ENCODE measurements at places on chromosomes 5 and 9.

DNA sequence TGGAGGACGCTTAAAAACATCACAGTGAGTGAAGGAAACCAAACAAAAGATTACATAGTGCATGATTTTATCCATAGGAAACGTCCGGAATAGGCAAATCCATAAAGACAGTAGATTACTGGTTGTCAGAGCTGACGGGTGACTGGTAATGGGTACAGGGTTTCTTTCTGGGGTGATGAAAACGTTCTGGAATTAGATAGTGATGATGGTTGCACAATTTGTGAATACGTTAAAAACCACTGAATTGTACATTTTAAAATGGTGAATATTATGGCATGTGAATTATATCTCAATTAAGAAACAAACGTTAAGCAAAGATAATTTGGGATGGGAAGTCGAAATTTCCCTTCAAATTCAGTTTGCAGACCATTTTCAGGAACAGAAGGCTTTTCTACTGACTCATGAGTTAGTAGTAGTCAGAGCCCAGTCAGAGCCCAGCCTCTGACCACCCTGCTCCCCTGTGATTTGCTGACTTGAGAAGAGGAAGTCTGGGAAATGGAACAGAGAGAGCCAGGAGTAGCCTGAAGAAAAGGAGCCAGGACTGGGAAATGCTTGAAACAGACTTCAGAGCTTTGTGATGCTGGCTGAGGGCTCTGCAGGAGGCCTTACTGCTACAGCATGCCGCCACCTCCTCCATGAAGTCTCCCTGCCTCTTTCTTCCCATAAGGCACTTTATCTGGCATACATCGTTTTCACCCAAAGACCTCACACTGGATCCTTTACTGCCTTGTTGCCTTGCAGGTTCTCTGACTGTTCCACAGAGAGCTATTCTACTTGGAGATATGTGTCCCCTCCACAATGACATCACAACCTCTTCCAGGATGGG is 46.4 kb upstream of the CTNNA1 start:
- H3K27me3 ChIP-seq: no peaks in the 10 kb centered on the region
- no peak for DNase-seq
- H3K36me3 ChIP-seq: no peaks in the 10 kb centered on the region
- no peak overlapping the region for H3K27ac ChIP-seq
- peaks cover 18% of the 10 kb centered on the region for H3K4me1 ChIP-seq

GRCh38 chr9:134340475-134341160 is 14.4 kb downstream of the RXRA start:
- no peak for DNase-seq
- H3K4me3 ChIP-seq: no peak overlapping the region
- no peaks in the 10 kb centered on the region for H3K27me3 ChIP-seq
- no peak overlapping the region for H3K27ac ChIP-seq
- peaks cover 49% of the 10 kb centered on the region for H3K4me1 ChIP-seq
- no peaks in the 10 kb centered on the region for H3K36me3 ChIP-seq

- no peaks in the 10 kb centered on the region for H3K36me3 ChIP-seq
- H3K4me1 ChIP-seq: no peaks in the 10 kb centered on the region
- no peak overlapping the region for H3K4me3 ChIP-seq
These were observed 79.4 kb downstream of the WWC1 start for GRCh38 chr5:168370831-168371230.

DNA sequence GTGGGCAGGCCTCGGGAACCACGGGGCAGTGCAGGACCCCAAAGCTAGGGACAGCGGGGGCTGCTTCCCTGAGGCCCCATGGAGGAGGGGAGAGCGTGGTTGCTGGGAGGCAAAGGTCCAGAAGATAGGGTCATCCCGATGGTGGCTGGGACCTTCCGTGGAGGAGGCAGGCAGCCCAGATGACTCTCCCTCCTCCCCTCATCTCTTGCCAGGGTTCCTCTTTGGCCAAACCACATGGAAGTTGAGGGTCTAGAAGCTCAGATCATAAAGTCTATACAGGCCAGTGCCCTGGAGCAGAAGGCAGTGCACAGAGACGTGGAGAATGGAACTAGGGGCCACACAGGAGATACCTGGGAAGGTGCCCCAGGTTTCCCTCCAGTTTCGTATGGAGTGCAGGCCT is 22.6 kb downstream of the DAB2IP start:
- H3K4me3 ChIP-seq: no peak overlapping the region
- H3K4me1 ChIP-seq: no peaks in the 10 kb centered on the region
- peaks cover 5% of the 10 kb centered on the region for H3K27me3 ChIP-seq
- no peak overlapping the region for H3K27ac ChIP-seq
- no peak for DNase-seq
- H3K36me3 ChIP-seq: no peaks in the 10 kb centered on the region

- DNase-seq: no peak
- H3K36me3 ChIP-seq: no peaks in the 10 kb centered on the region
- no peak overlapping the region for H3K4me3 ChIP-seq
These were observed 25.0 kb upstream of the AUH start for GRCh38 chr9:91386765-91387164.
